HuH-7.5 (cell line): ENCODE measurements at places on chromosomes 6 and 20.

DNA sequence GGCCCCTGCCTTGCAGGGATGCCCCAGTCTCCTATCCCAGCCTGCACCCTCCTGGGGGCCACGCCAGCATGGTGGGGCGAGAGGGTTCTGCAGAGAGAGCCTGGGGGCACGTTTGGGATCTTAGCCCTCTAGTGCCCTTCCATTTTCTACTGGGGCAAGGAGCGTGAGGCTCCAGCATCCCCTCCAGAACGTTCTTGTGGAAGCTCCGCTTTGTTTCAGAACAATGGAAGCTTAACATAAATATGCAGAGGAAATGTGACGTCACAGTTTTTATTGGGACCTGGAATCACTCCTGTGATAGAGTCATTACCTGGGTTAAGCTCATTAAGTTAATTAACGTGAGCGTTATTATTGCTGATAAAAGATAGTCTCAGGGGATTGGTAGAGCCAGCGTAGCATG lies 19.6 kb downstream of the BHLHE23 start:
- DNase-seq, result no peak

DNA sequence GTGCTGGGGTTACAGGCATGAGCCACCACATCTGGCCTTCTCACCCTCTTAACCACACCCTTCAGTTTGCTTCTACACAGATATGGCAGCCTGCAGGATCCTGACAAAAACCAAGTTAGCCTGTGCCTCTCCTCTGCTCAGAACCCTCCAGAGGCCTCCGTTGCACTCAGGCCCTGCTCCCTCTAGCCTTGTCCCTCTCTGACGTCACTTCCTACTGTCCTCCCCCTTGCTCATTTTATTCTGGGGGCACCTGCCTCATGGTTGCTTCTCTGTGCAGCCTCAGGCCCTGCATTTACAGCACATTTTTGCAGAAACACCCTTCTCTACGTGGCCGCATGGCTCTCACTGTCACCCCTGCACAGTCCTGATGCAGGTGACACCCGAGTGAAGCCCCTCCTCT lies 105.6 kb downstream of the CDC5L start:
- no peak for DNase-seq

DNA sequence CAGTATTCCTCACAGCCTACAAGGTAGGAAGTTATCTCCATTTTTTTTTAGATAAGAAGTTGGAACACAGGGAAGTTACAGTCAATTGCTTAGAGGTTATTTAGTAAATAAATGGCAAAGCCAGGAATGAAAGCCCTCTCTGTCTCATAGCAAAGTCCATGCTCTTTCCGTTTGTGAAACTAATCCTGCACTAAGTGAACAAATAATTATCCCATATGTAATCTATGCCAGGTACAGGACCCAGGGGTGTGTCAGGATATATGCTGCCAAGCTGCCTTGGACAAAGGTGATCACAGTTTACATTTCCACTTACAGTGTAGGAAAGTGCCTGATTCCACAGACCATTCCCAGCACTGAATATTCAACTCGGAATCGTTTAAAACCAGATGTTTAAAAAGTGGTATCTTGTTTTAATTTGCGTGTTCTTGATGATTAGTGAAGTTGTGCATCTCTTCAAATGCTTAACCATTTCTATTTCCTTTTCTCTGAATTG lies 13.6 kb upstream of the GMDS start:
- no peak for DNase-seq

GRCh38 chr6:101883505-101883904 lies 490.0 kb downstream of the GRIK2 start:
- no peak for DNase-seq

DNA sequence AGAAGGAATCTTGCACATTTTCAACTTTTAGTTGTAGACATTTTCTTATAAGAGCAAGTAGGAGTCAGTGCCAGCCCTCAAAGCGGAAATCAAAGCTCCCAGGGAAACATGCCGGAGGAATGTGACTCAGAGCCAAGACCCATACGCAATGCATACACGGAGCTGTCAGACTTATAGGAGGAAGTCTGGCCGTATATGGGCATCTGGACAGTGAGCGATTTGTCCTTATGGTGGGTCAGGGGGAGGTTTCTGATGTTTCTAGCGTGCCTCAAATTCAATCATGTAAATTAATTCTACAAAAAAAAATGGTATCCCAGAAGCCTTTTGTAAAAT lies 3.6 kb upstream of the CCN2 start:
- DNase-seq, result no peak

GRCh38 chr6:154815938-154816820 lies 83.0 kb downstream of the SCAF8 start:
- no peak for DNase-seq

- no peak for DNase-seq
Observed at GRCh38 chr6:33880104-33880678, 76.4 kb upstream of the MLN start.
